A549 treated with Mapracorat at 1 μM for 4 hours (cell line): ENCODE measurements at places on chromosomes 1 and 21. TPM values are rescaled to one million over a fixed set of nuclear protein-coding genes. Genes with fewer than 3 reads are reported as not detected.

Gene CCDC30
- 0.55 to 1.6 TPM (median 0.59 TPM) in 5 replicates for total RNA-seq

Gene FMO4
- 0.22 to 1.1 TPM (median 0.31 TPM) in 5 replicates for total RNA-seq

Gene IFI44L
- not detected in 5 replicates for total RNA-seq

Gene RGS7
- 0.05 TPM in 1 of 5 replicates, not detected in the others for total RNA-seq

Gene ZMPSTE24
- 35.7 to 38.8 TPM (median 37.6 TPM) in 5 replicates for total RNA-seq

Gene FAM110D
- 0.05 to 0.08 TPM in 2 of 5 replicates, not detected in the others for total RNA-seq

Gene MFAP2
- total RNA-seq, result 0.34 to 1.00 TPM (median 0.88 TPM) in 5 replicates

Gene DTL
- total RNA-seq, result 17.4 to 23.7 TPM (median 23.2 TPM) in 5 replicates

Gene SERPINC1
- total RNA-seq, result not detected in 5 replicates

Gene GJC2
- total RNA-seq, result 0.09 to 0.58 TPM (median 0.41 TPM) in 5 replicates

Gene SPRR5
- not detected in 5 replicates for total RNA-seq

Gene AMY1B
- total RNA-seq, result not detected in 5 replicates

Gene C1orf185
- not detected in 5 replicates for total RNA-seq

Gene PRDM16
- total RNA-seq, result 0.06 to 0.43 TPM (median 0.25 TPM) in 5 replicates

Gene PLA2G2F
- total RNA-seq, result not detected in 5 replicates

Gene KLHDC8A
- 0.60 to 0.89 TPM (median 0.66 TPM) in 5 replicates for total RNA-seq

Gene BTBD8
- 0.47 to 0.82 TPM (median 0.58 TPM) in 5 replicates for total RNA-seq

Gene VAMP4
- 3.4 to 4.8 TPM (median 3.8 TPM) in 5 replicates for total RNA-seq

Gene FCAMR
- total RNA-seq, result not detected in 5 replicates

Gene ARPC5
- total RNA-seq, result 145 to 189 TPM (median 176 TPM) in 5 replicates

Gene PODN
- total RNA-seq, result not detected in 5 replicates

Gene THEM5
- not detected in 5 replicates for total RNA-seq

Gene CFAP107
- not detected in 5 replicates for total RNA-seq

Gene XPR1
- total RNA-seq, result 16.7 to 29.8 TPM (median 27.0 TPM) in 5 replicates
